BJ (cell line): ENCODE measurements at places on chromosomes 6 and 20.

DNA sequence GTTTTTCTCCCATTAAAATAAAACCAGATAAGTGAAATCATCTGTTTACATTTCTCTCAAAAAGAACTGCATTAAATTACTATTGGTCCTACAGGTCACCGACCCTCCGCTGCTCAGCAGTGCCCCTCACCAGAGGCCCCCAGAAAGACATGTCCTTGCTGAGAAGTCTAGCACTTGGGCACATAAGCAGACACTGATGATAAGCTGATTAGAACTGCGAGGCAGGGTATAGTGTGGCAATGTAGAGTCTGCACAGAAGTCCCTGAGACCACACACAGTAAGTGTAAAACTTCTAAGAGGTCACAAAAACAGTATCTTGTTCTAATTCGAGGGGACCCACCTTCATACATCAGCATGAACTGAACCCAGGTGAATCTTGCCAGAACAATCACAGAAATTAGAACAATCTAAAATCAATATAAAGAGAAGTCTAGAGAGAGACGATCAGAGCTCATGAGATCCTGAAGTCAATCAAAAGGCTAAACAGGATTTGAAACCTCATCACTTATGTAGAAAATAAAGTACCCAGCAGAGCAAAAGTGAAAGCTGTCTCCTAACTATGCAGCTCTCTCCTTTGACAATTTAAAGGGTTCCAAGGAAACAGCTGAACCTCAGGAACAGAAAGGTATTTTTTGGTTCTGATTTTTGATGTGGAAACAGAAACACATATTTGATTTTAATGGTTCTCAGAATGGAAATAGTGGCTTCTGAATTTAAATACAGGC is 182.9 kb downstream of the PTPRT start:
- no peak for DNase-seq

DNA sequence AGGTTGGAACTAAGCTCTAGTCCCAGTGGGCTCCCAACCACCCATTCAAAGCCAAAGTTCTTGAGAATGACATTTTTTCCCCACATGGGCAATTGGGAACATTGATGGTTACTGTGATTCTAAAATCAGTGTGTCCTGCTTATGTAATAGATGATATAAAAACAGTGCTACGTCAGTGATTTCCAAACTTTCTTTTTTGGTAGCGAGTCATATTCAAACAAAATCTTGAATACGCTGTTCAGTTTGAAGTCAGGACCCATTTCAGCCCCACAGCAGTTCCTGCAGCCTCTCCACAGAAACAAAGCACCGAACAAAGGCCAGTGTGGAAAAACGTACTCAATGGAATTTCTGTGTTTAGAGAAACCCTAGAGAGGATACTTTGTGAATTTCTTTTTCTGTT is 170.0 kb upstream of the OLIG3 start:
- DNase-seq: no peak

GRCh38 chr6:88476388-88476787 is 310.2 kb upstream of the CNR1 start:
- no peak for DNase-seq

GRCh38 chr20:63261060-63261794 is 7.0 kb upstream of the NKAIN4 start:
- DNase-seq: no peak

GRCh38 chr20:47614703-47615309 is 113.1 kb downstream of the NCOA3 start:
- no peak for DNase-seq

DNA sequence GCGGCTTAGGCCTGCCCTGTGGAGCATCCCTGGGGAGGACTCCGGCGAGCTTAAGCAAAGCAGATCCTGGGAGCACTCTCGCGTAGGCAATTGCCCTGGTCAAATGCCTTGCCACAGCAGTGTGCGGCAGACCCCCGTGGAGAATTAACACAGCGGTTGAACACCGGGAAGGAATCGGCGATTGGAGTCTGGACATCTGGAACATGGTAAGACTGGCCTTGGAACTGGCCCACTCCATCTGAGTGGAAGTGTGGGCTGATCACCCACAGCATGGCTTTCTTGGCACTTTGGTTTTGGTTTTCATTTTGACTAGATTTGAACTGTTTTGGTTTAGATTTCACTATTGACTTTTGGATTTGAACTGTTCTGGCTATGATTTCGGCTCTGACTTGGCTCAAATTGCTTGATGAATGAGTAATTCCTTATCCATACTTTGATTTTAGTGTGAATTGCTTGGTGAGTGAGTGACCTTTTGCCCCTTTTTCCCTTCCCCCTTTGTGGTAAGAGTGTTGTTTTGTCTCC is 300.7 kb downstream of the RNGTT start:
- DNase-seq: no peak

DNA sequence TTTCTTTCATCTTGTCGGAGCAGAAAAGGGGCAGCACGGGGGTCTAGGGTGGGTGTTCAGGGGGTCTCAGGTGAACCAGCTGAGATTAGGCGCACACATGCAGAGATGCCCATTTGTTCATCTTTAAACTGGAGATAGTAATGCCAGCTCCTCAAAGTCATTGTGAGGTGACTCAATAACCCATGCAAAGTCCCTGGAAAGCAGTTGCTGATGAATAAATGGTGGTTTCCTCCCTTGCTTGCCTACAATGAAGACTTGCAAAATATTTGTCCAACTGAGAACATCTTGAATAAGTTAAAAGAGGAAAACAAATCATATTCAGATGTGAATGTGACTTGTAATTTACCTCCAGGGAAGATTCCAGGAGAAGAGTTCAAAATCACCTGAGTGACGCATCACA is 206.9 kb downstream of the LY86 start:
- no peak for DNase-seq

GRCh38 chr20:37543828-37544227 is 16.2 kb upstream of the BLCAP start:
- DNase-seq: no peak

DNA sequence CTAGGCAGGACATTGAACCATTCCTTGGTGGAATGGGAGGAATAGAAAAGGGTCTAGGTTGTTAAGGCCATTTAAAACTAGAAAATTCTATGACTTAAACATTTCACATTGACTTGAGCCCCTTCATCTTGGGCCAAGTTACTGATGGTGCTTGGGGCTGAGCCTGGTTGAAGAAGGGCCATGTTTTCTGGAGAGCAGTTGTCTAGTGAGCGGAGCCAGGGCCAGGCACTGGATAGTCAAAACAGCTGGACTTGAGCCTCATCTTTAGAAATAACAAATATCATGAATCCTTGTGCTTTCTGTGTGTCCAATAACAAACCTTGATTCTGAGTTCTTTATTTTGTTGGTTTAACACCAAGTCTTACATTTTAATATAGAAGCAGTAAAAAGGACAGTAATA is 134.6 kb upstream of the TCF21 start:
- DNase-seq: no peak

DNA sequence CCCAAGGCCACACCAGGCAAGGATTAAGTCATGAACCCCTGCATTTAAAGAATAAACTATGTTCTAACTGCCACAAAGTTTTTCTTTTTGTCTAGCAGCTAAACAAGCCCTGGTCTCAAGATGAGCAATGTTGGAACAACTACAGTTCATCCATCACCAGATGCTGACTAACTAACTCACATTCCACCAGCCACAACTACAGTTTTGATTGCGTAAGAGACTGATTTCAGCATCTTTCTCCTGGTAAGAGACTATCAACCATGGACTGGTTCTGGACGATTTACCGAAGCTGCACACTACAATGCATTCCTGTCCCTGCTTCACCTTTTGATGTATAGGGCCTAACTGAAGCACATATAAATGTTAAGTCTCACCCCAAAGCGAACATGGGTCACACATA is 43.0 kb downstream of the F13A1 start:
- DNase-seq: no peak

GRCh38 chr20:14378326-14378725 is 40.9 kb upstream of the FLRT3 start:
- DNase-seq: no peak

DNA sequence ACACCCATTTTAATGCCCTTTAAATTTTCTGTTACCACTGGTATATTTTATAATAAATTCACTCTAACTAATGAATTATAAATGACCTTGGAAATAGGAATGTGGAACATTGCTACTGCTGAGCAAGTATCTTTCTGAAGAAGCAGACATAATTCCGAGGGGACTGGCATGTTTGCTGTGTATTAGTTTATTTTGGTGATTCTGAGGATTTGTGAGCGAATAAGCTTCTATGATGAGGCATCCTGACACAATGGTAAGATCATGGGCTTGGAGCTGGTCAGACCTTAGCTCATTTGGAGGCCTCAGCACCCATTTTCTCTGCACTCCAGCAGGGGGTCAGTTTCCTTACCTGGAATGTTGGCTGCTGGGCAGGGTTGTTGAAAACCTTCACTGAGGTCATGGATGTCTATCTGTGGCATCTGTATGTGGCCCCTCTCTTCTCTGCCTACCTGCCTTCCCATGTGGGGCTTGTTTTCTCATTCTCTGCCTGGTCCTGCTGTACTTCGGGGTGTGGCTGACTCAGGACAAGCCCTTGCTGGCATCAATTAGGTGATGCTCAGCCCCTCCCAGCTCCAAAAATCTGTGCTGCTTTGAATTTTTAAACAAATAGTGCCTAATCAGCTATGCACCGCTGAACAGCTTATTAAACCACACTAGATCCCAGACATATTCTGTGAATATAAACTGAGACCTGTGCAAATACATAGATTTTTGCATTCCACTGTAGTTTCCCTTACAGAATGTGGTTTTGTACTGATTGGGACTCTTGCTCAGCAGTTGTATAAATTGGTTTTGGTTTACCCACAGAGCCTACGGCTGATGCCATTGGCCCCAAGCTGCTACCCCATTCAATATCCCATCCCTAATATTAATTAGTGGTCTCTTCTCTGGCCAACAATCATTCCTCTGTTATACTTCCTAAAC is 10.7 kb downstream of the ARID1B start:
- no peak for DNase-seq

DNA sequence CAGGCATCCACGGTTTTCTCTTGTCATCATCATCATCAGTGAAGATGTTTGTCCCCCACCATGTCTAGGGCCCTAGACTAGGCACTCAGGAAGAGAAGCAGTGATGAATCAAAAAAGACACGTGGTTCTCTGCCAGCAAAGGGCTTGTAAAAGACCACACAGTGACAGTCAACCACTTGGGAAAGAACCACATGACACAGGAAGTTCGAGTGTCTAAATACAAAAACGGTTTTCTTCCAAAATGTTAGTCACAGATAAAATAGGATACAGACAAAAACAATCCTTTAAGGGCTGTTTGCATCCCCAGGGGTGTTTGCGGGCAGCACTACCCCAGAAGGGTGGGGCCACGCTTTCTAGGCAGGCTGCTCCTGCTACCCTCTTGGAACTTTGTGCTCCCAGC is 356.8 kb upstream of the AGPAT4 start:
- no peak for DNase-seq

DNA sequence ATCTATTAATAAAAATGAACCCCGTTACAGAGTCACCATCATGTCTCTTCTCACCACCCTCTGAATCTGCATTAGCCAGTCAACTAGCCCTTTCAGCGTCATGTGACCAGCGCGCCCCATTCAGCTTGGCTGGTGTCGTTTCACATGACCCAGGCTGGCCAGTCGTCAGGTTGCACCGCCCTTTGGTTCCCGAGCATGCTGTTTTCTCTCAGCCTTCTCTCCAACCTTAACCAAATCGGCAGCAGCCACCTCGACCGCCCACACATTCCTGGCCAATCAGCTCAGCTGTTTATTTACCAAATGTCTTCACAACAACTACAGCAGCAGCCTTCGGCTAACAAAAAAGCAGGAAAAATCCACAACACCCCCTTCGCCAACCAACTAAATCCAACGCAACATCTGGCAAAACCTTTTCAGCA is 5.6 kb downstream of the SRSF3 start:
- no peak for DNase-seq

- no peak for DNase-seq
Measured at GRCh38 chr6:155770313-155770712, 314.7 kb upstream of the NOX3 start.

DNA sequence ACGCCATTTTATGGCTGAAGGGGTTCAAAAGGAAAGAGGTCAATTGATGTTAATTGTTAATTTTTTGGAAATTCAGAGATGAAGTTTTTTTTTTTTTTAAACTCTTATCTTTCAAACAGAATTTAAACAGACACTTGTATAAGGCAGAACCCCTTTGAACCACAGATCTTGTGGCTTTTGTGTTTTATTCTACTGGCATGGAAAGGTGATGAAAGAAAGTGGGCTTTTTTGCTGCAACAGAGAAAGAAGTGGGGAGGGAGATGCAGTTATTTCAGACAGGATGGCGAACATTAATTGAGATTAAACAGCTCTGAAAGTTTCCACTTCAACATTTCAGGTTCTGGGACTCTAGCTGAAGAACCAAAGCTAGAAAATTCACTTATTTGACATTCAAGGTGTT is 200.9 kb downstream of the GJA10 start:
- DNase-seq: no peak

GRCh38 chr6:128179876-128180438 is 279.1 kb upstream of the THEMIS start:
- no peak for DNase-seq

DNA sequence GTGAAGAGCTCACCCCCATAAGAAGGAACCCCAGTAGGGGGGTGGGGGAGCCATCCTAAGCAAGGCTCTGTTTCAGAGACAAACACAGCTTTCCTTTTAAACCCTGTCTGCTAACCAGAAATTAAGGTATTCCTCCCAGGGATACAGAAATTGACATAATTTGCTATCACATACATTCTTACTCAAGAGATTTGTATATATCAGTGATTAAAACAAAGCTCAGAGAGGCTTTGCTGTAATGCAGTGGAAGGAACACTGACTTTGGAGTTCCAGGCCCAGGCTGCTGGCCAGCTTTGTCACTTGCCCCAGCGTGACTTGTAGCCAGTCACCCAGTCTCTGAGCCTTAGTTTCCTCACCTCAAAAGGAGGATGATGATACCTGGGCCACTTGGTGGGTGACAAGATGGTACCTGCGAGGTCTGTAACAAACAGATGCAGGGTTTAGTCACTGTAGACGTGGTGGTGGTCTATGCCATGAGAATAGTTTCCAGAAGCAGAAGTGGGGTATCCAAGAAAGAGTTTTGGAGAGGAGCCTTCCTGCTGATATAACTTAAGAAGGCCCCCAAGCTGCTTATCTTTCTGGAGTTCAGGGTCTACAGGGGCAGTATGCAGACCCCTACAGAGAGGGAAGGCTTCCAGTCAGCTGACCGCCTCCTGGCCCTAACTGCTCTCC is 3.2 kb upstream of the FOXF2 start:
- DNase-seq: no peak

GRCh38 chr6:166908811-166909210 is 47.5 kb downstream of the RNASET2 start:
- DNase-seq: no peak

GRCh38 chr6:56786256-56786655 is 143.6 kb upstream of the DST start:
- no peak for DNase-seq

- no peak for DNase-seq
Measured at GRCh38 chr6:56497240-56497639, 145.4 kb downstream of the DST start.

GRCh38 chr6:30100585-30101443 is 12.1 kb downstream of the TRIM31 start:
- no peak for DNase-seq

GRCh38 chr6:7901056-7901455 is 9.5 kb downstream of the TXNDC5 start:
- no peak for DNase-seq

GRCh38 chr6:78353040-78353439 is 514.3 kb upstream of the IRAK1BP1 start:
- DNase-seq: no peak

- DNase-seq: no peak
Measured at GRCh38 chr6:170201361-170201760, 89.5 kb downstream of the DLL1 start.

GRCh38 chr20:62952373-62952967 is at the start of gene SLC17A9:
Gene SLC17A9 (plus strand): TSS chr20:62952709. CDS start chr20:62952831, 122 bp downstream.
- no peak for DNase-seq

GRCh38 chr6:13178107-13178506 is 150.2 kb downstream of the TBC1D7 start:
- no peak for DNase-seq
